ENCODE measurements at places on chromosomes 16 and 17.

DNA sequence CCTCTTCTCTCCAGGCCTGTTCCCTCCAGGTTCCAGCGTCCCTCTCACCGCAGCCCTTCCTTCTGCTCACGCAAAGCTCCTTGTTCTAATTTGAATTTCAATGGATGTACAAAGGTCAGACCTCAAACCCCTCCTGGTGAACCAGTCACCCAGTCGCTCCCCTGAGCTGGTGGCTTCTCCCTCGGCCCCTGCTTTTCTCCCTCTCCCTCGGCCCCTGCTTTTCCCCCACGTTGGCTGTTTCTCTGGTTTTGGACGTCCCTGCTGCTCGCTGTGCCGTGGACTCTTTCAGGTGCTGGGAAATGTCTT is 8.6 kb upstream of the MSLN start:
- DNase-seq: no peak

DNA sequence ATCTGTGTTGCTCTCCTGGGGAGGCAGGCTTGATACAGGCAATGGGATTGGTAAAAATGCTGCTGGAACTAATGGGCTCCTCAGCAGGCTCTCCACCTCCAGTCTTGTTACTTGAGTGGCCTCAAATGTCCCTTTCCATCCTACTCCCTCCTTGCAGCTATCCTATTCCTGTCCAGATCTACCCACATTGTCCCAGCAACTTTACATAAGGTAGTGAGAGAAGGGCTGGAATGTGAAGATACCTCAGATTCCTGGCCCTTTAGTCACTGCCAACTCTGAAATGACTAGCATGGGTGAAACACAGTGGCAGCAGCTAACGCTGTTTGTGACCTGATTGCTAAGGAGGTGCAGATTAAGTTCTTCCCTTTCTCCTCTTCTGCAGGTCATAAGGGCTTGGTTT is 210.1 kb upstream of the HS3ST4 start:
- DNase-seq: no peak

DNA sequence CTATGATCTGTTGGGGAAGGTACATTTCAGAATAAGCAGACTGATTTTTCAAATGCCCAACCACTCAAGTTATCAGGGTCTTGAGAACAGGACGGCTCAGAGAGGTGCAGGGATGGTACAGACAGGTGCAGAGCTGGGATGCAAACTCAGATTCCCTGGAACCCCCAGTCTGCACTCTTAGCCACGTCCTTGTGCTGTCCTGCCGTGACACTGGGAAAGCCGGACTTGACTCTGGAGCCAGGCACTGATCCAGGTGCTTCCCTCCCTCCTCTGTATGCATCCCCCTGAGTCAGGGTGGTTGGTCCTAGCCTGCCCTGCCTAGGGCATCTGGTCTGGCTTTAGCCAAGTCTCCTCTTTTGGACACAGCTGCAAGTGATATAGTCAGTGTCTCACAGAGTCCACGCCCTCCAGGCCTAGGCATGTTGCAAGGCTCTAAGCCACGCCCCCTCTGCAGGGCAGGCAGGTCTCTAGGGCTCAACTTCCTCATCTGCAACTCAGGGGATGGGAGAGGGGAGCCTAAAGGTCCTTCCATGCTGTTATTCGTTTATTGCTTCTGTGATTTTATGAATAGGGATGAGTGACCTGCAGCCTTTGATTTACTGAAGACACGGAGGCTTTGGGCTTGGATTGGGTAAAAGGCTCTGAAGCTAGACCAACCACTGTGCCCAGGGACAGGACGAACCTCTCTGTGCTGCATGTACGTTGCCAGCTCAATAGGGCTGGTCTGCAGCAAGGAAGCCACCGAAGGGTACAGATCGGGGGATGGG is 97.3 kb downstream of the SDK2 start:
- DNase-seq: peak; percentile 78

GRCh38 chr17:81524039-81524864 is 3.9 kb upstream of the FSCN2 start:
- DNase-seq: no peak

- peak; percentile 6 for DNase-seq
Measured at GRCh38 chr16:73163238-73163815, 115.4 kb upstream of the ZFHX3 start.

Data from NCI-H82 (cell line).